ENCODE measurements at places on chromosomes 7 and 10.

- DNase-seq, result no peak
Measured at GRCh38 chr7:8380130-8380529, 53.3 kb upstream of the NXPH1 start.

DNA sequence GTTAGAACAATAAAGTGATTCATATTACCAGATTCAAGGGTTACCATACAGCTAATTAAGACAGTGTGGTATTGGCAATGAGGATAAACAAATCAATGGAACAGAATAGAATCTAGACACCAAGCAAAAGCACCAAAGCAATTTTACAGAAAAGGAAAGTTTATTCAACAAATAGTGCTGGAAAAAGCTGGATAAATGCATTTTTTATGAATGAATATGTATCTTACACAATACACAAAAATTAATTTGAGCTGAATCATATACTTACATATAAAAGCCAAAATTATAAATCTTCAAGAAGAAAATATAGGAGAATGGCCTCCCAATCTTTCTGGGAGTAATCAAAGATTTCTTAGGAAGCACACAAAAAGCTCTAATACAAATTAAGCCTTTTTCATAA lies 220.4 kb upstream of the PTN start:
- no peak for DNase-seq

GRCh38 chr7:52233248-52233647 lies 802.2 kb upstream of the POM121L12 start:
- DNase-seq, result no peak

- no peak for DNase-seq
Measured at GRCh38 chr10:65419629-65420028, 1506.2 kb upstream of the LRRTM3 start.

GRCh38 chr10:114916653-114917052 lies 21.3 kb upstream of the TRUB1 start:
- no peak for DNase-seq

- DNase-seq, result no peak
Measured at GRCh38 chr10:75730847-75731246, 299.4 kb downstream of the LRMDA start.

DNA sequence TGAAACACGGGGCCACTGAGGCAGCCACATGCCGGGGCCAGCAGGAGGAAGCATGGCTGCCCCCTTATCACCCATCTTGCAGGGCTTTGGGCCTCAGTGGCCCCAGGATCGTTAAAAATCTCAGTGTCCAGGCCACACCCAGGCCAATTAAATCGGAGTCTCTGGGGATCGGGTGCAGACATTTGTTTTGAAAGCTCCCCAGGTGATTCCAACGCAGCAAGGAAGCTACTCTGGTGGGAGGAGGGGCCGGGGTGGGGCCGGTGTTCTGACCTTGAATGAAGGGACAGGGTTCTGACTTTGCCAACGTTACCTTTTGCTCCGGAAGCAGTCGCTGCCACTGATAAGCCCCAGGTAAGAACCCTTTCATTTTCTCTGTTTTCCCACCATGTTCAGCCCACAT lies 412.3 kb upstream of the FOXK1 start:
- DNase-seq, result no peak

DNA sequence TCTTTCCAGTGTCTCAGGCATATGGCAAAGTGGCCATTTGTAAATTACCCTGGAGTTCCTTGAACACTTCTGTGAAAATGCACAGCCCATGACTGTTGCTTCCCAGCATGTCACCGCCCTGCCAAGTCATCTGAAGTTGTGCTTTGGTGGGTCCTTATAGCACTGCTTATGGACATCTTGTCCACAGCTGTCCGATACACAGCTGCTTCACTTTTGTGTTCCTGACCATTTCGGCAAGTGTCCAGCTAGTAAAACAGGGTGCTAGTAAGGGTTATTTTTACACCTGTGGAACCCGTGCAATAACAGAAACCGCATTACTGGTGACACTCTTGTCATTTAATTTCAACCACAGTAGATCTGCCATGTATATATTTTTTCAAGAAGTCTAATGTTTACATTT lies 29.7 kb downstream of the PIP4K2A start:
- DNase-seq, result no peak

GRCh38 chr10:132946806-132947546 lies 4.6 kb upstream of the CFAP46 start:
- no peak for DNase-seq

- peak; percentile 57 for DNase-seq
Measured at GRCh38 chr10:44952779-44953231, 6.8 kb upstream of the RASSF4 start.

- DNase-seq, result no peak
Measured at GRCh38 chr7:130136579-130137167, 66.3 kb downstream of the KLHDC10 start.

GRCh38 chr10:36602374-36602773 lies 523.0 kb upstream of the ANKRD30A start:
- DNase-seq, result no peak

DNA sequence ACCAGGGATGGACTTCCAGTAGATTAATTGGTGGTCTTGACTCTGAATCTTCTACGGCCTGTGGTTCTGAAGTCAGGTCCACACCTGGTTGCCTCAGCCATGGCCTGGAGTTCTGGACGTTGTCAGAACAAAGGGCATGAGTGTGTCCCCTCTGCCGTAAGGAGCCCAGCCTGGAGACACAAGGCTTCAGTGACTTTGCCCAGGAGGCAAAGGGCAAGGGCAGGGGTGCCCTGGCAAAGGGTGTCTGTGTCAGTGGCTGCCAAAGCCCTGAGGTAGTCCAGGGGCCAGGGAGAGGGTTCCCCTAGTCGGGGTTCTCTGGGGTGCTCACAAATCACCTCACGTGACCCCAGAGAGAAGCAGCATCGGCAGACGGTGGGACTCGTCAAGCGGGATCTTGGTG lies 273.2 kb upstream of the ZNF32 start:
- DNase-seq, result no peak

GRCh38 chr7:44706788-44707557 lies 41.7 kb upstream of the ZMIZ2 start:
- no peak for DNase-seq

DNA sequence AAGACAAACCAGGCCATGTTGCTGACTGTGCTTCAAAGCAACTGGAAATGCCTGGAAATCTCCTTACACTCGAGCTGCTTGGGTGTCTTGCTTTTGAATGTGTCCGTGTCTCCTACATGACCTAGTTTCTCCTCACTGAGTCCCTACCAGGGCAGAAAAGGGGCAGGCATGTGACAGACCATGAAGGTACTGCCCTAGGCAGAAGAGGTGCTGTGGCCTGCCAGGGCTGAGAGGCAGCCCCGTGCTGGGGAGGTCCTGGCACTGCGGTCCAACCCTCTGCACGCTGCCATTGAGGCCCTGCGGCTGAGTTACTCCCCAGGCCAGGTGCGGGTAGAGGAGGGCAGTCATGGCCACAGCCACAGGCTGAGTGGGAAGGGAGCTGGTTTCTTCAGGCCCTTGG lies 159.3 kb downstream of the LYZL1 start:
- no peak for DNase-seq

GRCh38 chr10:91528768-91529167 lies 104.1 kb downstream of the PPP1R3C start:
- no peak for DNase-seq

- no peak for DNase-seq
Measured at GRCh38 chr7:102424129-102424551, 9.2 kb upstream of the ORAI2 start.

GRCh38 chr10:69846293-69846921 lies 44.7 kb downstream of the COL13A1 start:
- no peak for DNase-seq

- DNase-seq, result no peak
Measured at GRCh38 chr7:113831556-113831955, 87.3 kb downstream of the PPP1R3A start.

- DNase-seq, result no peak
Measured at GRCh38 chr10:117590101-117590875, 47.7 kb downstream of the EMX2 start.

GRCh38 chr10:57849691-57850357 lies 417.9 kb downstream of the IPMK start:
- DNase-seq, result no peak

GRCh38 chr10:62426600-62426999 lies 52.4 kb downstream of the ZNF365 start:
- peak; percentile 86 for DNase-seq

DNA sequence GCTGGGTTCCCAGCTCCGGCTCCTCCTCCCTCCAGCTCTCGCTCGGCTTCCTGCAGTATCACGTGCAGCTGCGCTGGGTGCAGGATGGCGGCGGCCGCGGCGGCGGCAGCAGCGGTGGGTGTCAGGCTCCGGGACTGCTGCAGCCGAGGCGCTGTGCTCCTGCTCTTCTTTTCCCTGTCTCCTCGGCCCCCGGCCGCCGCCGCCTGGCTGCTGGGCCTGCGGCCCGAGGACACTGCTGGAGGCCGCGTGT lies at the start of gene CNNM1:
Gene CNNM1, plus strand, starts transcription at position 53 of the 250 bp plus-strand sequence. Its CDS starts 32 bp downstream, at position 85.
- no peak for DNase-seq

DNA sequence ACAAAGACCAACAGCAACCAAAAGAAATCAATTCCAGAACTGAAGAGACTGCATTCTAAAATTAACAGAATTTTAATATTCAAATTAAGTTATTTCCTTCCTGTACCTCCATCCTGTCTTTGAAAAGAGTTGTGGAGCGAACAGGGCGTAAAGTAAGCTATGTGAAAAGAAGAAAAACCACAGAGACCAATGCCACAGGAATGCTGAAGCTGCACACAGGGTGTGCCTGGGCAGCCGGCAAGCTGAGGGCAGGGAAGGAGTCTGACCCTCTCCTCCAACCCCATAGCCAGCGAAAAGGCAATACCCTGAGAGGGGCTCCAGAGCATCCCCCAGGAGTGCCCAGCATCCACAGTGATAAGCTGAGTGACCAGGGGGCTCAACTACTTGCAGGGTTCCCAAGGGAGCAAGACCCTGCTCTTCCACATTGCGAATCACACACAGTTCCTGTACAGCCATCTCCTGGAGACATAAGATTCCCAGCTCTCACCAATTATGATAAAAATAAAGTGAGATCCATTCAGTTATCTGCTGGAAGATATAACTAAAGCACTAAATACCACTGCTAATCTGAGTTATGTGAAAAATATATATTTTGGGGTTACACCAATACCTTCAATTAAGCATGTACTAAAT lies 93.8 kb downstream of the PARD3 start:
- peak; percentile 75 for DNase-seq

DNA sequence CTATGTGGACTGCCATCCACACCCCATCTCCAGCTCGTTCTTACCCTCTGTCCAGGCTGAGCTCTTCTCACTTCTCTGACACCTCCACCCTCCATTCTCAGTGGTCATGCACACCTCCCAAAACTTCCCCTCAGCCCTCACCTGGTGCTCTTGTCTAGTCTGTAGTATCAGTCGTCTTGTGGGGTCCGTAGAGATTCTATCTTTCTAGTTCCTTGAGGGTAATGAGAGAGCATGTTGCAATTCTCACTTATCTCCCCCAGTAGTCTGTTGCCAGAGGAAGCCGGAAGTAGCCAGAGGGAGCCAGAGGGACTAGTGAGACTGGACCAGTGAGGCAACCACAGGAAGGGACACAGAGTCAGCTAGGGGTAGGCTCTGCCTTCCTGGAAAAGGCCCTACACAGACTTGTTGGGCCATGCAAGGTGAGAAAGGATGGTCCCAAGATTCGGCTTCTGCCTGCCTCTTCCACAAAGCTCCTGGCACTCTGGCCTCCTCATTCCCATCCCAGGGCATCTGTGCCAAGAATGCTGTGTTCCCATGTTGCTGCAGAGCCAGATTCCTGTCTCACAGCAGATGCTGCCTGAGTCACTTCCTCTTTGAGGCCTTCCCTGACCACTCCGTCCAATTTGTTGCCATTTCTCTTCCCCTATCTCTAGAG lies 50.6 kb upstream of the DUSP5 start:
- peak; percentile 69 for DNase-seq

DNA sequence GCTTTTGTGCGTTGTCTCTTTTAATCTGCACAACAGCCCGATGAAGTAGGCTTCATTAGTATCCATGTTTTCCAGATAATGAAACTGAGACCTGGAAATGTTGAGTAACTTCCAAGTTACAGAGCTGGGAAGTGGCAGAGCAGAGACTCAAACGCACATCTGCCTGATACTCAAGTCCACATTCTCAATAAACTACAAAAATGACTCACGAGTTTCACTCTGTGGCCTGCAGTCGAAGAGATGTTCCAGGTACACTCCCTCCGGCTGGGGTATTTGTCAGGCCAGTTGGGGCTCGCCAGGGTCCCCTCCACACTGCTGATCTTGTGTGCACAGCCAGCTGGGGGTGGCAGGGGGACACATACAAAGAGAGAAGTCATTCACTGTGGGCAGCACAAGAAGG lies 17.7 kb upstream of the OPALIN start:
- DNase-seq, result no peak

GRCh38 chr10:125057158-125058001 lies 103.0 kb downstream of the CTBP2 start:
- DNase-seq, result peak; percentile 15

DNA sequence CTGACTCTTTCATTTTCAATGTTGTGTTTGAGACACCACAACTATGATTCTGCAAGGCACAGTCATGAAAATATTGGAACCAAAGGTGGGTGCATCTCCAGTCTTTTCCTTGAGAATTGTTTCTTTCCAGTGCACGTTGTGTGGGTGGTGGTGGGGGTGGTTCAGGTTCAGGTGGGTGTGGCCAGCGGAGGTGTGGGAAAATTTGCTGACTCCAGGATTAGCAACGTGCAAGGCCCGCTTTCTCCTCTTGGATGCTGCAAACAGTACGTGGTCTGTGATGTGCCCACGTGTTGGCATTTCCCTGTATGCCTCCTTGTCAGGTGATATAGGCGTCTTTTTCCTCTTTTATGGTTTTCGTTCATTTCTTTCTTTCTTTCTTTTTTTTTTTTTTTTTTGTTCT lies 59.1 kb downstream of the CAMK1D start:
- no peak for DNase-seq

GRCh38 chr10:47040681-47041080 lies 129.5 kb downstream of the PTPN20 start:
- DNase-seq, result no peak

DNA sequence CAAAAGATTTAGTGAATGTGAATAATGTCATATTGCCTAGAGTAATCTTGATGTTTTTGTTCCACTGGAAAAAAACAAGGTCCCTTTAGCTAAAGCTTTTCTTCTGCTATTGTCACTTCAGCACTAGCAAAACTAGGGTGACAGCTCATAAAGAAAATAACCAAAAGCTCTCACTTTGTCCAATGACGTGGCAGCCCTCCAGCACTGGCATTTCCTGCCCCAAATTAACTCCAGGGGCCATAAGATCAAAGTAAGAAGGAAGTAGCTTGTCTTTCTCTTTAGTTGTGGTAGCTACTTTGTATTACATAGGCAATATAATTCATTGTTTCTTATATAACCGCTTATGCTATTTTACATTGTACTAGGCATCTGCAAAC lies 47.3 kb downstream of the LRRN3 start:
- peak; percentile 49 for DNase-seq

DNA sequence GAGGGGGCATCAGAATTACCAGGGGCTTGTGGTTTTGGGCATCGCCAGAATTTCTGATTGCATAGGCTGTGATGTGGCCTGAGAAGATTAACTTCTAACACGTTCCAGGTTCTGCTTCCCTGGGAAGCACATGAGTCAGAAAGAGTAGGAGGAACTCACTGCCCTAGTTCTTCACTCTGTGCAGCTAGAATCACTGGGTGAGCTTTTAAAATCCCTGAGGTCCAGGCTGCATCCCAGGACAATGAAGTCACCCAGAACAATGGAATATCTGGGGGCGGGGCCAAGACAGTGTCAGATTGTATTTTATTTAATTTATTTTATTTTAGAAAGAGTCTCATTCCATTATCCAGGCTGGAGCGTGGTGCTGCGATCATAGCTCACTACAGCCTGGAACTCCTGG lies 636.5 kb downstream of the CALN1 start:
- no peak for DNase-seq

- DNase-seq, result no peak
Measured at GRCh38 chr10:127737563-127738511, 852 bp downstream of the FOXI2 start.

- DNase-seq, result peak; percentile 98
Measured at GRCh38 chr7:88226886-88227516, 7.2 kb upstream of the SRI start.
